ENCODE measurements at places on chromosomes 7 and 10.

GRCh38 chr7:33472348-33473025, 343.1 kb downstream of the BBS9 start:
- DNase-seq, result no peak

GRCh38 chr10:73781879-73782748, at the start of gene CHCHD1:
TSS of gene CHCHD1 (plus strand) at chr10:73782048. CDS start at chr10:73782076, 28 bp downstream.
- peak; percentile 74 for DNase-seq

DNA sequence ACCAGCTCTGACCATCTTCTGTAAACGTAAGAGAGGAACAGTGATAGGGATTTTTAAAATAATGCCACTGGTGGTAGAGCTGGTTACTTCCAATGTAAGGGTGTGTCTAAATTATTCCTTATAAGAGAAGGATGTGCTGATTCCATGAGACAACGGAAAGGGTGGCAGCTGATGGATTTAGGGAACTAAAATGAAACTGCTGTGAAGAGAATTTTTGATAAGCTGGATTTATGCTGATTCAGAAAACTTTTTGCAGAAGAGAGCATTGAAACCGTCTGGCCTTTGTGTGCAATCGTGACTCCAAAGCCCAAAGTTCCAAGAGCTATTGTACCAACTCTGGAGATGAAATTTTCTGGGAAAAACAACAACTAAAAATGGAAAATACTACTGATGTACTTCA, 301.0 kb downstream of the PRPF18 start:
- no peak for DNase-seq

- no peak for DNase-seq
Measured at GRCh38 chr10:29685506-29685905, 50.7 kb upstream of the SVIL start.

- DNase-seq, result no peak
Measured at GRCh38 chr10:86580521-86580891, 58.9 kb upstream of the WAPL start.

DNA sequence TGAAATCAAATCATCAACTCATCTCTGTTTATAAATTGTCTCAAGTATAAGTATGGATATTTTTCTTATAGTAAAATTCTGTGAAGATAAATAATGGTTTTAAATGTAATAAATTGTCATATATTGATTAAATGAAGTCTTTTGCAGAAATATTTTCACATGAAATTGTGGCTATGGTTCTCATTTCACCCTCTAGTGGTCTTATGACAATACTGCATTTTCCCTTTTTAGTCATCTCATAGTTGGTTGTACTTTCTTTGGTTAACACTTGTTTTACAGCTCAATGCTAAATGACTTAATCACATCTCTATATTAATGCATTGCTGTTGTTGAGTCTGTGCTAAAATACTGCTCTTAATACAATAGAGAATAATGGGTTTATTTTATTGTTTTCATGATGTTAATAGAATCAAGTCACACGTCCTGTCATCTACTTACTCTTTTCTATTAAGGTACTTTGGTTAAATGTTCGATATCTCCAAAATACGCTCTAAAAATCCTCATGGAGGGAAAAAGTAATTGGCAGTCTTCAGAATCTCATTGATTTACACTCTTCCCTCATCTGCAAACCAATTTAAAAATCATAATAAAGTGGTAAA, 38.0 kb upstream of the CACNA2D1 start:
- DNase-seq, result peak; percentile 70

DNA sequence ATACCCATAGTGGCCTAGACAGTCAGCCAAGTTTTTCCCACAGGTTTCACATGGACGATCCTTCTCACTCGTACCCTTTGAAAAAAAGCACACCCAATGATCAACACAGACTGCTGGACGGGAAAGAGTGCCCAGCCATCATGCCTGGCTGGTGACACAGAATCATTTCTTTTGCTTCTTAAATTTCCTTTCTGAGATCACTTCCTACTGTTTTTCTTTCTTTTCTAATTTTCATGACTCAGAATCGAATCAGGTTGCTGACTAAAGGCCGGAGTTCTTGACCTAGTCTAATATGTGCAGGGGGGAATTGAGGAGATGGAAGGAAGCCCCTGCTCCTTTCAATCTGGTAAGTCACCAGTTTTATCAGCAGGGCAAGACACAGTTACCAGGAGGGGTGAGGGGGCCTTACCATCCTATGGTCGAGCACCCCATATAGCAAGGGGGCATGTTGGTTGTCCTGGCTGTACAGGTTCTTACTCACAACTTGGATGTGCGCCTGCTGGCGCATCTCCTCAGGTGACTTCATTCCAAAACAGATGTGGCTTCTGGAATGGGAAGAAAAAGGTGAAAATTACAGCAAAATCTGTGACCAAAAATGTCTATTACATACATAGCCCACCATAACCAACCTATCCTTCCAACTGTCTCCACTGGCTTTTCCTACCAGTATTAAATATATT, 3.5 kb downstream of the POLR3A start:
- no peak for DNase-seq

DNA sequence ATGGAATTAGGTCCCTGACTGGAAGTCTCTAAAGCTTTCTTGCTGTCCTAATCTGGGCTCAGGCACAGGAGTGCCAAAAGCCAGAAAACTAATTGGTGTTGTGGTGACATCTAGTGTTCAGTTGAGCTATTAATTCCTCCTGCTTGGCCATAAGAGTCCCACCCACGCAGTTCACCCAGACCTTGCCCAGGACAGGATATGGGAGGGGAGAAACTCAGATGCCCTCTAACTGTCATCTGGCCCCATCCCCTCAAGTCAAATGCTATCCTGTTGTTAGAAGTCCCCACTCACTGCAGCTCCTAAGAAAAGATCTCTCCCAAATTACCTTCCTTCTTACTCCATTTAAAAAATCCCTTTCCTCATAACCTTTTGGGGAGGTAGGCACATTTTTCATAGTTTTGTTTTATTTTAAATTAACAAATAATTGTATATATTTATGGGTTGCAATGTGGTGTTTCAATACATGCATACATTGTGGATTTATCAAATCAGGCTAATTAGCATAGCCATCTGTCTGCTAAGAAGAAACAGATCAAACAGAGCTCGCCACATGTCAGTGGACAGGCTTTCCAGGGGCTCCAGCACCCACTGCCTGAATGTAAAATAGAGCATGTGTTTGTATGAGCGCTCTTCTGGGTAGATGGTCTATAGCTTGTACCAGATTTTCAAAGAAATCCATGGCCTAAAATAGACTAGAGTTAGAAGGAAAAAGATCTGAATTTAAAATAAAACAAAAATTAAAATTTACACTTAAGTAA, 84.0 kb downstream of the GSAP start:
- DNase-seq, result peak; percentile 58

- no peak for DNase-seq
Measured at GRCh38 chr10:21532694-21533466, 1.2 kb upstream of the MLLT10 start.

DNA sequence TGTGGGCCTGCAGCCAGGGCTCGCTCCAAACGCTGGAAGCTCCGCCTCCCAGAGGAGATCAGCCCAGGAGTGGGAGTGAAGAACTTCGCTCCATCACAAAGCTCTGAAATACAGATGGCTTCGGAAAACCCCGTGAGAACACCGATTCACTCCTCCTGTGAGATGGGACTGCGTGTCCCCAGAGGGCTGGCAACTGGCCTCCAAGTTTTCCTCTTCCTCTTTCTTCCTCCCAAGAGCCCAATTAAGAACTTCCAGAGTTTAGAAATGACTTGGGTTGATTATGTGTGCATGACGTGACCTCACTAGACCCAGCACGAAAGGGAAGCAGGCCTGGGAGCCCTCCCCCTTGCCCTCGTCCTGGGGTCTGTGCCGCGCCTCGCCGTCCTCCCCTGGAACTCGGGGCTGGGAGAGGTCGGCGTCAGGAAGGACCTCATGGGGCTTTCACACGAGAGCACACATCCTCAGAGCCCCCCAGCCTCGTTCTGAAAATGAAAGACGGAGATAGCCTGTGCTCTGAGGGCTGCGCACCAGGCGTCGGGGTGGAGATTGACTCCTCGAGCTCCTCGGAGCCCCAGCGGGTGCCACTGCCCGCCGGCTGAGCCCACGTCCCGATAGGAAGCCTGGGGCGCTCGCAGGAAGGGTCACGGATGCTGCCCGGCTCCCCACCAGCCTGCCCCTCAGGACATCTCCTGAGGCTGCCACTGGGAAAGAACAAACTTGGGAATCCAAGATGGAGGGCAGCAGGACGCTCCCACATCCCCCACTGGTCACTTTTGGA, 37.8 kb downstream of the PTPRN2 start:
- peak; percentile 12 for DNase-seq

DNA sequence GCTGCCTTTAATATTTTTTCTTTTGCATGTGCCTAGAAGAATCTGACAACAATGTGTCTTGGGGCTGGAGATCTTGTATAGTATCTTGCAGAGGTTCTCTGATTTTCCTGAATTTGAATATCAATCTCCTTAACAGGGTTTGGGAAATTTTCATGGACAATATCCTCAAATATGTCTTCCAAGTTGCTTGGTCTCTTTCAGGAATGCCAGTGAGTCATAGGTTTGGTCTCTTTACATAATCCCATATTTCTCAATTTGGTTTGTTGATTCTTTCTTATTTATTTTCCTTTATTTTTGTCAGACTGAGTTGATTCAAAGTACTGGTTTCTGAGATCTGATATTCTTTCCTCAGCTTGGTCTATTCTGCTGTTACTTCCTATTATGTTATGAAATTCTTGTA, 208.7 kb upstream of the GLI3 start:
- no peak for DNase-seq

- no peak for DNase-seq
Measured at GRCh38 chr10:68223535-68224165, 8.3 kb downstream of the ATOH7 start.

DNA sequence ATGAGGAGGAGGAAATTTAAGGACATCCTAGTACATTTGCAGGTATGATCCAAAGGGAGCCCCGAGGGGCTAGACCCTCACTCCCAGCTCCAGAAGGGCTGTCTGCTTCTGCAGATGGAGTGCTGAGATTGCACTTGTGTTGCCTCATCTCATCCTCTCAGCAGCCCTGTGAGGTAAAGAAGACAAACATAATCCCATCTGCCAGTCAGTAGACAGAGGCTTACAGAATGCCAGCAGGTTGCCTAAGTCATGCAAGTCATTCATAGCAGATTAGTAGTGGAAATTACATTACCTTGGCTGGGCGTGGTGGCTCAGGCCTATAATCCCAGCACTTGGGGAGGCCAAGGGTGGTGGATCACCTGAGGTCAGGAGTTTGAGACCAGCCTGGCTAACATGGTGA, 45.4 kb downstream of the BLVRA start:
- no peak for DNase-seq

GRCh38 chr10:30434273-30435072, 489 bp downstream of the MAP3K8 start:
- peak; percentile 48 for DNase-seq

DNA sequence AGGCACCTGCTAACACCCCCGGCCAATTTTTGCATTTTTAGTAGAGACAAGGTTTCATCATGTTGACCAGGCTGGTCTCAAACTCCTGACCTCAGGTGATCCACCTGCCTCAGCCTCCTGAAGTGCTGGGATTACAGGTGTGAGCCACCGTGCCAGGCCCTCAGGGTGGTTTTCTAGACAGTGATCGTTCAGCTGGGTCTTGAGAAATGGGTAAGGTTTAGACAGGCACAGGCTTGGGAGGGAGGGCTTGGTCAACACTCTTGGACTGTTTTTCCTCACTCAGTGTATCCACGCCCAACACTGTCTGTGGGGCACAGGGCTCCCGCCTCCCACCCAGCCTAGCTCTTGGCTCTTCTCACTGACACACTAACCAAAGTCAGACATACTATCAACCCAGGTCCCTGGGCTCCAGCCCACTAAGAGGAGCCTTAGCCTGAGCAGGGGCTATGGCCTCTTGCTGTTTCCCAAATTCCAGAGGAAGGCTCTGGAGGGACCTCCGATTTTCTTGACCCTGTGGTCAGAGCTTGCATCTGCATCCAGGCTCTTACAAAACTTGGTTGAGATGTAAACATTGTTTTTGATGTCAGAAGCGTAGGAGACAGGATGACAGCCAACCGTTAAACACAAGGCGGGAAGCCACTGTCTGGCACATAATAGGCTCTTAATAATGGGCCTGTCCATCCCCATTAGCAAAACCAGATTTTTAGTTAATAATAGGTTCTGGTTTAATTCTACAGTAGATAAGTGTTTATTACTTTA, 143.9 kb downstream of the PRKAG2 start:
- DNase-seq, result peak; percentile 63

DNA sequence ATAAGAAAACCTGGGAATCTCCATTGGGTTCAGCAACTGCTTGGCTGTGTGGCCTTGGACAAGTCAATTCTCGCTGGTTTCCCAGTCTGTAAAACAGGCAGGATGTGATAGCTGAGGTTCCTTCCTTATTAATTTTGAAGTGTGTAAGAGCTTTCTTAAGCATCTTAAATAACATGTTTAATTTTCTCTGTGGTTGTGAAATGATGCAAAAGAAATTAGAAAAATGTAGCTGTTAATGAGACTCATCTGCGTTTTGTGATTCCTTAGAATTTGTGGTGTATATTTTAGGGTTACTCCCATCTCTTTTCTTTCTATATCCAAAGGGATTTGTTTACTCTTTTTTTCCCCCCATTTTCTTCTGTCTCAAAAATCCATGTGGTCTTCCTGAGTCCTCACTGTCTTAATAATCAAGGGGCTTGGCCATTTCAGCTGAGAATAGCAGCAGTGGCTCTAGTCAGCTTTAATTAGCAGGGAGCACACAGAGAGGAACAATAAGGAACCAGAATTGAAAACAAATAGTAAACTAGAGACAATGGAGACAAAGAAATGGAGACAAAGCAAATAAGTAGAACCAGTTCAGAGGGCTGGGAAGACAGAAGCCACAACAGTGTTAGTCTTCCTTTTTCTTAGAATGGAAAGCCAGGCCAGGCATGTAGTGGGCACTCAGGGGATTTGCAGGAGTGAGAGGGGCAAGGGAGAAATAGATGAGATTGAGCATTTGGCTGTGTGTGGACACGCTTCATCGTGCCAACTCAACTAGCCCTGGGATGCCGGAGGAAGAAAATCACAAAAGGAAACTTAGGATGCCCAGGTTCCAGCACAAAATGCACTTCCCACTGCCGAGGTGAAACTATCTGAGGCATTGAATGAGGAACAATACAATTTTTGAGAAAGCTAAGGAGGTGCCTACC, 93.9 kb downstream of the CHN2 start:
- DNase-seq, result no peak

DNA sequence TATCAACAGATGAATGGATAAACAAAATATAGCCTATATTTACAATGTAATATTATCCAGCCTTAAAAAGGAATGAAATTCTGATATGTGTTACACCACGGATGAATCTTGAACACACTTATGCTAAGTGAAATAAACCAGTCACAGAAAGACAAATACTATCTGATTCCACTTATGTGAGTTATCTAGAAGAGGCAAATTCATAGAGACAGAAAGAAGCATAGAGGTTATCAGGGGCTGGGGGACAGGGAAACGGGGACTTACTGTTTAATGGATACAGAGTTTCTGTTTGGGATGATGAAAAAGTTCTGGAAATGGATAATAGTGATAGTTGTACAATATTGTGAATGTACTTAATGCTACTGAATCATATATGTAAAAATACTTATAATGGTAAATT, 329.9 kb downstream of the LRMDA start:
- DNase-seq, result no peak

- DNase-seq, result no peak
Measured at GRCh38 chr7:82313269-82313668, 130.3 kb downstream of the CACNA2D1 start.

Measured in NCI-H1417 (cell line).